ENCODE measurements at places on chromosomes 3 and 15. TPM values are rescaled to one million over a fixed set of nuclear protein-coding genes. Genes with fewer than 3 reads are reported as not detected.

- DNase-seq = no peak
Observed at GRCh38 chr3:151058740-151059139, 26.7 kb upstream of the MED12L start.

DNA sequence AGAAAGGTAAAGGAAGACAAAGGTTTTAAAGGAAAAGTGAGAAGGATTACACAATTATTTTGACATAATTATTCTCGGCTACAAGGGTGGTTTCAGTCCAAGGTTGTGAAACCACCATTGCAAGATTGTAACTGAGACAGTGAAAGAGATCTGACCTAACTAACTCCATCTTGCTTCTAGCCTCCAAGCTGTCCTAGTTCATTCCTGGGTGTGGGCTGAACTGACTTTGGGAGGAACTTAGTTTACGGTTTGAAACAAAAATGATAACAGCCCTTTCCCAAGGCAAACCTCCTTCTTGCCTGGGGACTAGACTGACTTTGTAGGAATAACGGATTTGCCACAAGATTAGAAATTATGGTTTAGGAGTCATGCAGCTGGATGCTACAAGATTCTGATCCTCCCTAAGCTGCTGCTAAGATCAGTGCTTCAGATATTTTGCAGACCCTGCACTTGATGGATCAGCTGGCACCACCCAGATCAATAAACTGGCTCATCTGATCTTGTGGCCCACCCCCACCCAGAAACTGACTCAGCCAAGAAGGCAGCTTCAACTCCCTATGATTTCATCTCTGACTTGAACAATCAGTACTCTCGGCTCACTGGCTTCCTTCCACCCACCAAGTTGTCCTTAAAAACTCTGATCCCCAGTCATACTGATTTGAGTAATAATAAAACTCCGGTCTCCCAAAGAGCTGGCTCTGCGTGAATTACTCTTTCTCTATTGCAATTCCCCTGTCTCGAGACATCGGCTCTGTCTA, 57.7 kb upstream of the AADACL2 start:
- no peak for DNase-seq

- DNase-seq = no peak
Observed at GRCh38 chr15:70882361-70882760, 9.9 kb downstream of the THAP10 start.

Gene LNP1
- total RNA-seq = 0.67 TPM

DNA sequence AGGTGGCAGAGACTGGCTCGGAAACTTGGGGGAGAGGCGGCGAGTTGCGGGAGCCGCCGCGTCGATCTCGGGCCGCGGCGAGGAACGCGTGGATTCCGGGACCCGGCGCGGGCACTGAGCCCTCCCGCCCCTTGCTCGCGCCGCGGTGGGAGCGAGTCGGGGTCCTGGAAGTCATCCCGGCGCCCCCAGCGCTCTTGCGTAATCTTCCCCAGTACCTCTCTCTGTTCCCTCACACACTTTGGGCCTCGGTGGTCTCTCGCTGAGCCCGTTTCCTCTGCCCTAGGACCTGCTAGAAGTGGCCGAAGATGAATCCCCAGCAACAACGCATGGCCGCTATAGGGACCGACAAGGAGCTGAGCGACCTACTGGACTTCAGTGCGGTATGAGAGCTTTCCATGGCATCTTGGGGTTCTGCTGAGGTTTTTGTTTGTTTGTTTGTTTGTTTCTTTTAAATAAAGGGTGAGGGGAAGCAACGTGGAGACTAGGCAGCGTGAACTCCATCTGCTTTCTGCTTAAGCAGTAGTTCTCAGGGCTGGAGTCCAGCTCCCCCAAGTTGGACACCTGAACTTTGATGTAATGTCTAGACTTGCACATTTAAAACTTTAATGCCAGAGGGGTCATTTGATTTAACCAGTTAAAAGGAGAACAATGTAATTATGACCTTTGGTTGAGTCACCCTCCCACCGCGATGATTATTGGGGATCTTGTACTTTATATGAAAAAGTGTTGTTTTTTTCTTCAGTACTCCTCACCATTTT, 1.3 kb downstream of the TCF12 start:
- DNase-seq = peak; percentile 32

Gene SLC28A2
- not detected for total RNA-seq

Gene GHSR
- not detected for total RNA-seq

DNA sequence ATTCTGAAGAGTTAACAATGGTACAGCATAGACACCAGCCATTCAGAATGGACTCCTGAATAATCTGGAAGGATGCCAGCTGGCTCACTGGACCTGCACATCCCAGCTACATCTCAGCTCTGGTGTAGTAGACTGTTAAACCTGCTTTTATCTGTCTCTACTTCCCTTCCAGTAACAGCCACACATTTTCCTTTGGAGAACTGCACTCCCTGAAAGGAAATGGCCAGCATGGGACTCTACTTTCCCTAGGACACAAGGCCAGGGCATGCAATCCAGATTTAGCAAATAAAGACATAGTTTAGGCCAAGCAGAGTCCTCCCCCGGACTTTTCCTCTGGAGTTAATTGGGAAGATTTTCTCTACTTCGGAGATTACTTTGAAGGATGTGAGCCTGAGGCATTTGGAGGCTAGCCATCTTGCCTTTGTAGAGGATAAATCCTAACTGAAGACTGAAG, 82.7 kb upstream of the TCF12 start:
- no peak for DNase-seq

DNA sequence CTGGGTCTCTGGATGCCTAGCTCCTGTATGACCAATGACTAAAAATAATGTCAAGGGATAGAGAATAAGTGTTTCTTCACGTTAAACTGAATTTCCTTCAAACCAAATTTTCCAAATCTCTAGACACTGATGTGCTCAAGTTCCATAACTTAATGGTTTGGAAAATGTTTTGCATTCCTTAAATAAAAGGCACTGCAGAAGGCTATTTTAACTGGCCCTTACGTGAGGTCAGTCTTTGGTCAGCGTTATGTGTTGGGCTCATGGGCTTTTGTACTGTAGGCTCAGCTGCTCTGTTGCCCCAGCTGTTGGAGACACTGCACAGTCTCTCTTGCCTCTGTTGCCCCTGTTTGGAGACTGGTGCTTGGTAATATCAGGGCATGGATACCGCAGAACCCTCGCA, 188.5 kb downstream of the TPRG1 start:
- no peak for DNase-seq

DNA sequence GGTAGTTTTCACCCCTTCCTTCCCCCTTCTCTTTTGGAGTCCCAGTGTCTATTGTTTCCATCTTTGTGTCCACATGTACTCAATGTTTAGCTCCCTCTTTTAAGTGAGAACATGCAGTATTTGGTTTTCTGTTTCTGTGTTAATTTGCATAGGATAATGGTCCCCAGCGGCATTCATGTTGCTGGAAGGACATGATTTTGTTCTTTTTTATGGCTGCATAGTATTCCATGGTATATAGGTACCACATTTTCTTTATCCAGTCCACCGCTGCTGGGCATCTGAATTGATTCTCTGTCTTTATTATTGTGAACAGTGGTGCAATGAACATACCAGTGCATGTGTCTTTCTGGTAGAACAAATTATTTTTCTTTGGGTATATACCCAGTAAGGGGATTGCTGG, 7.7 kb upstream of the HDGFL3 start:
- no peak for DNase-seq

DNA sequence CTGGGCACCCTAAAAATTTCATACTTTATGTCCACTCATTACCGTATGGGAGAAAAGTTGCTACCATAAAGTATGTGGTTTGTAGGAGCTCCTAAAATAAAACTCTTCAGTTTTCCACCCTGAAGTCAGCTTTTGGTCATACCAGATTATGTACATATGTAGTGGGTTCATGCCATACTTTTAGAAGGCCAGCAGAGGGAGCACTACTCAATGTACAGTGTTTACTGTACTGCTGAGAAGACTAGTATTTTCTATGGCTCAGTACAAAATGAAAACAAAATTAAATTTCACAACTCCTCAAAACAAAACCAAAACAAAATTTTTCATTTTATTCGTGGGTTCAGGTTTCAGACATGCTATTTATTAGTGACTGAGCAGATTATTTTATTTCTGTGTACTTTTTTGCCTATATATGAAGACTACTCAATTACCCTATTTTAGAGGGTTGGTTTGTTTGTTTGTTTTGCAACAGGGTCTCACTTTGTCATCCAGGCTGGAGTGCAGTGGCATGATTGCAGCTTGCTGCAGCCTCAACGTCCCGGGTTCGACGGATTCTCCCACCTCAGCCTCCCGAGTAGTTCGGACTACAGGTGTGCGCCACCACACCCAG, 24.3 kb downstream of the NXPE3 start:
- DNase-seq = peak; percentile 40

GRCh38 chr15:38853608-38854007, 289.0 kb upstream of the RASGRP1 start:
- peak; percentile 55 for DNase-seq

- no peak for DNase-seq
Observed at GRCh38 chr3:14823910-14824629, 5.3 kb downstream of the FGD5 start.

GRCh38 chr3:21859124-21860081, 108.4 kb upstream of the ZNF385D start:
- no peak for DNase-seq

DNA sequence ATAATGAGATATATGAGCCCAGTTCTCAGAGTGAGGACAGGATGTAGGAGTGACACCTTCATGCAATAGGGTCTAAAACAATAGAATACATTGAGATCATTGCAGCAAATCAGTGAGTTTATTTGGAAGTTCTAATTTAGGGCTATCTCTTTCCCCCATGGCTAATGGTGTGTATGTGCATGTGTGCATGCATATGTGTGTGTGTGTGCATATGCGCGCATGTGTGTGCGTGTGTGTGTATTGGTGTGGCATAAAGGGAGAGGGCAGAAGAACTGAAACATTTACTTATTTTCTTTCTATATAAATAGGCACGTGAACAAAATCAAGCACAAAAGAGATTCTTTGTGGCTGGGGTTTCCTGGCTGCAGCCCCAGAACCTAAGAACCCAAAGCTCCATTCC, 115.7 kb upstream of the VEPH1 start:
- DNase-seq = no peak

Gene SMAD6
- total RNA-seq = 21.3 TPM

DNA sequence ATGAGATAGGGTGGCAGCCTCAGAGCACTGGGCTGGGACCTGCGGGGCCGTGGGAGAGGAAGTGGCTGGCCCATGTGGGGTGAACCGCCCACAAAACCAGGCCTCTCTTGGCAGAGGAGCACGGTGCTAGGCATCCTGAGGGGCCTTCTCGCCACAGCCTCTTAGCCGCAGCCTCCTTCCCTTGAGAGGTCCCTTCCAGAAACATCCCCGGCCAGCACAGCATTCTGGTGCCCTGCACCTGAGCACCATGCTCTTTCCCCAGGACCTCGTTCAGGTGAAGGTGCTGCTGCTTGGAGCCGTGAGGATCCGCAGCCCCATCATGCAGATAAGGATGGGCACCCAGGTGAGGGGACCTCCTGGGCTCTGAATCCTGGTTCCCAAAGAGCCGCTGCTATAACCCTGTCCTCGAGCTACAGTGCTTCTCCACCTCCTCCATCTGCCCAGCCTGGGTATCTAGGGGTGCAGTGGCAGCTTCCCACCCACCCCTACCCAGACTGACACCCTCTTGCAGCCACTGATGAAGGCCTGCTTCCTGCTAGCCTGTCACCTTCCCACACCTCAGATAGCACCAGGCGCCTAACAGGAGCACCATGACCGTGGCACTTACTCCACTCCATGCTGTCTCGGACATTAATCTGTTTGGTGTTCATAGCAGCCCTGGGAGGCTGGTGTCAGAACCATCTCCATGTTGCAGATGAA, 11.2 kb upstream of the TXNRD3 start:
- DNase-seq = no peak

- DNase-seq = no peak
Observed at GRCh38 chr15:47485419-47485818, 231.9 kb upstream of the SEMA6D start.

Gene ROPN1
- not detected for total RNA-seq

DNA sequence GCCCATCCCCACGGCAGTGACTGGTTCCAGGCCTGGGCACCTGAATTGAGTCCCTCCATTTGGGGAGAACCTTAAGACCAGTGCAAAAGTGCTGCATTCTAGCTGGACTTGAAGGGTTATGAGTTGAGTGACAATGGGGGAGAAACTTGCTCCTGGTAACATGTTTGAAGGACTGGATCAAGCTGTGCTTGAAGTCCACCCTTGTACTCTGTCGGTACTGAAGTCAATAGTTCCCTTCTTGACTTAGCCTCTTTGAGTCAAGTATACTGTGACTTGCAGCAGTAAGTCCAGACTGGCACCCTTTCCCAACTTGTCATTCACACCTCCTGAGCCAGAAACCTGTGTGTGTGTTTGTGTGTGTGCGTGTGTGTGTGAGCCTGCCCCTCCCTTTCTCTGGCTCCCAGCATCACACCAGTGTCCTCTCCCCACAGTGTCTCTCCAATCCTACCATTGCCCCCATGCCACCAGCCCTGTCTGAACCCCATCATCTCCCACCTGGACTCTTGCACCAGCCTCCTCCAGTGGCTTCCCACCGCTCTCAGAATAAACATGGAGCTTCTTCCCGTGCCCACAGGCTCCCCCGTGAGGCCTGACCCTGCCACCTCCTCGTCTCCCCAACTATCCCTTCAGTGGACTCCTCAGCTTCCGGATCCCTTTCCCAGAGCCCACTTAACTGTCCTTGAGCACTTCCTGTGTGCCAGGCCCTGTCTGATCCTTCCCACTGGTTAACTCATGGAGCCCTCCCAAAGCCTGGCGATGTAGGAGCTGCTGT, 10.2 kb upstream of the FBLN2 start:
- no peak for DNase-seq

DNA sequence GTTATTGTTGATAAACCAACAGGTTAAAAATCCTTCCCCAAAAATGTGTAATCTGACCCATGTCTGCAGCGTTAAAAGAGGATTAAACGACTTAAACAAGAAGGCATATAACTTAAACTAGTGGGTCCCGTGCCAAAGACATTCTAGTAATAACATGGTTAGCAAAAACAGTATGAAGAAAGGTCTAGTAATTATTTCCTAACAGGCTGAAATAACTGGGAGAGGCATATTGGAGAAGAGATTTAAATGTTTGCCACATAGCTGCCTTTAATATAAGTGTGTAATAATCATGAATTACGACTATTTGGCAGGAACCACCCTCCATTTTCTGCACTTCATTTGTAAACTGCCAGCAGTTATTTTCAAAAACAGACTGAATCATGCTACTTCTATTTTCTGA, 67.7 kb upstream of the CSPG5 start:
- no peak for DNase-seq

Gene RASL12
- 0.69 TPM for total RNA-seq

- no peak for DNase-seq
Observed at GRCh38 chr3:139552632-139553365, 13.3 kb upstream of the RBP1 start.

DNA sequence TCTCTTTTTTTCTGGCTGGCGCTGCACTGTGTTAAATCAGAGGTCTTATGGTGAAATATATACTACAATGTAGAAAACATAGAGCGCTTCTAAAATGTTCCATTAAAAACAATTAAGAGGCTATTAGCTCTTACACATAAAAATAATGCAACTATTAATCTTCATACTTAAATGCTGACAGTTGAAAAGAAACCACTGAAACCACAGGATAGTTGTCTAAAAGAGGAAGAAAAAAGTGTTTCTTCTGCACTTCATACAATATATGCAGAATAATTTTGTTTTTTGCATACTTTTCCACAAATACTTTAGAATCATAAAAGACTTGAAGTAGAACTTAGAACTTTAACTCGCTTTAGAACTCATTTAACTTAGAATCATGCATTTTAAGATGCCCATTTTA, 170.5 kb downstream of the PYDC2 start:
- no peak for DNase-seq

GRCh38 chr3:186520957-186521842, 23.0 kb downstream of the CRYGS start:
- DNase-seq = no peak

Gene CPN2
- total RNA-seq = not detected

- DNase-seq = no peak
Observed at GRCh38 chr3:55678546-55679216, 191.6 kb upstream of the WNT5A start.

All from endothelial cell (in vitro differentiated cells).